Kidney epithelial cell (primary cell): ENCODE measurements at places on chromosomes 5 and 9. TPM values are rescaled to one million over a fixed set of nuclear protein-coding genes. Genes with fewer than 3 reads are reported as not detected.

DNA sequence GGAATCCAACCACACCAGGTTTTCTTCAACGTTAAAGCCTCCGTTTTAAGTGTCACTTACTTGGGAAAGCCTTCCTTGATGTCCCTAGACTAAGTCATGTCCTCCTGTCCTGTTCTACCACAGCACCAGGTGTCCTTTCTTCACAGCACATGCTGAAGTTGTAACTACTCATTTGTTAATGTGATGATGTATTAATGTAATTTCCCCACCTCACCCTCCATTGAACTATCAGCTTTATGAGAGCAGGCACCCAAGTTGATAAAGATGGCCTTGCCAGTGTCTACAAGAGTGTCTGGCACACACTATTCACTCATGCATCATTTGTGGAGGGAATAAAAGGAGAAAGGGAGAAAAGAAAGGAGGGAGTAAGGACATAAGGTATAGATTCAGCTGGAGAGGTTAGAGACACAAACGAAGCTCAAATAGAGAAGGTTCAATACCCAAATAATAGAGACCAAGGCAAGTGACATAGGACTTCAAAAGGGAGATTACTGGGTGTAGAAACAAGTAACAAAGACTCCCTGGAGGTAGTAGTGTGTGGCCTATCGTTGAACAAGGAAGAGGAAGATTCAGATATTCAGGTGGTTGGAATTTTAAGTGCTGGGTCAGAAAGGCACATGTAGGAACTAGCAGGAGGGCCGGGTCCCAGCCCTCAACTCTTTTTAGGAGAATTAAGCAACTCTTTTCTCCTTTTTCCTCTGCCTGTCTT lies 6.6 kb downstream of the ITK start:
- DNase-seq, result no peak

DNA sequence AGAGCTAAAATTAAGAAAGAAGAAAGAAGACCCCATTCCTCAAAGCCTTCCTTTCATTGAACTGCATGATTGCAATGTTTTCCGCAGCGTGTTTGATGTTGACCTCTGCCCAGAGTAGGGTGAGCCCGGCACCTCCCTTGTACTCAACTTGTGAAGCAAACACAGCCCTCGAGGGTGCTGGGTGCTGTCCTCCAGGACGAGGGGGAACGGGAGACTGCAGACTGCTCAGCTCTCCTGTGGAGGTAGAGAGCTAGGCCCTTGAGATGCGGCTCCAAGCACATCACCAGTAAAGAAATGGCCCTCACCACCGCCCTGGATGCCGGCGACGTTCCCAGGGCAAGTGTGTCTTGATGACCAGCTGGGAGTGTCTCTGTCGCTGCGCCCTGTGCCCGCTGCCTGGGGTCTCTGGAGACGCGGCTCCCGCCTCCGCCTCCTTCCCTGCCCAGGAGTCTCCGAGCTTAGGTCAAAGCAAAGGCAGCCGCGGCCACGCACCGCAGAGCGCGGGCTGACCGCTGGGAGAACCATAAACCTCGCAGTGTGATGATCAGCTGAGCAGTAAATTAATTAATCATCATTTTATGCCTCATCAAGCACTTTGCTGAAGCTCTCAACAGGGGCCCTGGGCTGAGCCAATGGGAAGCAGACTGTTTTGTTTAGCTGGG lies 108.7 kb downstream of the IRX2 start:
- no peak for DNase-seq

- no peak for DNase-seq
Observed at GRCh38 chr9:36050476-36050875, 13.8 kb downstream of the RECK start.

Gene LHX3
- not detected in 2 replicates for total RNA-seq

DNA sequence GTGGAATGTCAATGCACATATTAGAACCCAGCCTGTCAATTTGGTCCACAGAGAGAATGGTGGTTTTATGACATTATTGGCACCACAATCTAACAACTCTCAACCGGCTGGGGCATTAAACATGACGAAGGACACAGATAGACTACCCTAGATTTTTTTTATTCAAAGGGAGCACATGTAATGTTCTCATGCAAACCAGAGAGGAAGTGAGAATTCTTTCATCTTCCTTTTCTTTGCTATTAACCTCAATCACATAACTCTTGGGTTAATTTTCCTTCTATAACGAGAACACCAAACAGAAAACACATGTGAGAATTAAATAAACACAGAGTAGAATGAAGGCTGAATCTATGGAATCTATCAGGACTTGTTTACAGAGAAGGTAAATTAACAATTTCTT lies 94.9 kb upstream of the TNC start:
- DNase-seq, result no peak

- DNase-seq, result peak; percentile 34
Observed at GRCh38 chr5:112492291-112492690, 73.2 kb upstream of the EPB41L4A start.

DNA sequence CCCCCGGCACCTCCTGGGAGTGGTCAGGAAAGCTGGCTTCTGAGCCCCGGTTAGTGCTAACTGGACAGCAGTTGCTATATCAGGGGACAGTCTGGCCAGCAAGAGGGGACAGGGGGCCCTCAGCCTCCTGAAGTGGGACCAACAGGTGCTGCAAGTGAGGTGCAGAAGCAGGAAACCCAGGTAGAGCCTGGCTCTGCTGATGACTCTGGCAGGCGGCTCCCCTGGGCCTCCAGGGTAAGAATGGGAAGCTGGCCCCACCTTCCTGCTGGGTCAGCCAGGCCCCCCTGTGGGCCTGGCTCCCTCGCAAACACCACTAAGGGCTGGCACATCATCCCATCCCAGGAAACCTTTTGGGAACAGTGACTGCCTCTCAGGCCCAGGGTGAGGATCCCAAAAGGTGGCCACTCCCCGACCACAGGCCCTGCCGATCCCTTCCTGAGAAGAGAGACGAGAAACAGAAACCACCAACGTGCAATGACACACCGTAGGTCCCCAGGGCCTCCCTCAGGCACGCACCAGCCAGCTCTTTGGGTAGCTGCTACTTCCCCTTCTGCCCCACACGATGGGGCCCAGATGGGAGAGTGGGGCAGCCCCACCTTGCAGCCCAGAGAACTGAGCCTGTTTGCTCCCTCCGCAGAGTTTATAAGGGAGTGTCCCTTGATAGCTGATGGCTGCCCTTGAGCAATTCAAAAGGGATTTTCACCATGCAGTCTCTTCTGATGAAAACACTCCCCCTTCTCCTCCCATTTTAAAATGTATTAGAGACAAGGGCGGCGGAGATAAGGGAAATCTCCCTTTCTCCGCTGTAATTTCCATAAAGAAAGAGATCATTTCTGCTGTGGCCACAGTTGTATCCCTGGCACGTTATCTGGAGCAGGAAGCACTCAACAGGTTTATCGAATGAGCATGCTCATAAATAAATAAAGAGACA lies 76.8 kb downstream of the STK10 start:
- DNase-seq, result no peak

Gene OR13J1
- not detected in 2 replicates for total RNA-seq

- DNase-seq, result no peak
Observed at GRCh38 chr5:119626086-119626485, 3.3 kb upstream of the FAM170A start.
